Right cardiac atrium (tissue), 5 donors: ENCODE measurements at places on chromosomes 7 and 10. TPM values are rescaled to one million over a fixed set of nuclear protein-coding genes. Genes with fewer than 3 reads are reported as not detected.

The GPNMB gene
- polyA plus RNA-seq: 113 TPM

GRCh38 chr7:97064972-97065587 is 40.4 kb upstream of the DLX5 start:
- no peak for DNase-seq

- no peak for DNase-seq
Measured at GRCh38 chr10:44593952-44594351, 209.1 kb upstream of the CXCL12 start.

The PODXL gene
- polyA plus RNA-seq: 29.1 TPM

DNA sequence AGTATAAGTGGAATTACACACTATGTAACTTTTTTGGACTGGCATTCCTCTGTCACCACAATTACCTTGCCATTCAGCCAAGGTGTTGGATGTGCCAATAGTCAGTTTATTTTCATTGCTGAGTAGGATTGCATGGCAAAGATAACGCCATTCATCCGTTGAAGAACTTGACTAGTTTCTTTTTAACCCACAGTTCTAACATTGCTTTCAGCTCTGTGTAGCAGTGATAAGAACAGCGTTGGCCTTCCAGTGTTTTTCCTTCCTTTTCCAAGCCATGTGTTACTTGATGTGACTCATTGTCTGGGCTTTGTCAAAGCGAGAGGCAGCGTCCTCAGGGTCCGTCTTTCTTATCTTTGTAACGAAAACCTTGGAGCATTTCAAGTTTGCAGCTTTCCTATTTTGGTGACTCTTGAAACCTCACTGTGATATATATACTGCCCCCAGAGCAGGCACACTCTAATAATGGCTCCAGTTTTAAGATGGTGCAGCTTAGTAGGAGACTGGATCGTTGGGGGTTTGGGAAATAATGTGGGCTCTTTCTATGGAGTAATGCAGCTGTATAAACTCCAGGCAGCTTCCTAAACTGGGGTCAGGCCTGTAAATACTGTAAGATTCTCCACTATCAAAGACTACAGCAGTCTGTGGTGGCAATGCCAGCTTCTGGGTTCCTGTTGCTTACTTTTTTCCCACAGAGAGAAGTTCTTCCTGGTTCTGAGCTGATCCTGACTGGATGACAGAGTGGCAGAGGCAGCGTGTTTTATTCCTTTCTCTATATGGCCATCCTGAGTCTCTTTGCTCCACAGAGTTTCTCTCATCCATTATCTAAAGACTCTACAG is 41.7 kb downstream of the AKR1E2 start:
- DNase-seq: peak; percentile 79

DNA sequence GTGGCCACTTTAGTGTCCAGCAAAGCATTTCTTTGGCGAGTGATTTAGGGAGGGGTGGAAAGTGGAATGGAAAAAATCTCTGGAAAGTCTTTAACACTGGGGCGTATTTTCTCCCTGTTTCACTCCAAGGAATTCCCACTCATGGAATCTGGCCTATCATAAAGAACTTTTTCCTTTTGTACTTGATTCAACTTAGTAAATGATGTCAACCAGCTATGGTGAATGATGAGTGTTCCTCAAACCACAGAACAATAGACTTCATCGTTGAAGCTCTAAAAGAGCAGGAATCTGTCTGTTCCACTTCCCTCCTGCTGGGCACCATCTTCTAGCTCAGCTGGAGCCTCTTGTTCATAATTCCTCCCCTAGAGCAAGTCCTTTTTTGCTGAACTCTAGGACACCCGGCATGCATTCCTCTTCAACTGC is 66.5 kb downstream of the EPDR1 start:
- DNase-seq: no peak

GRCh38 chr7:105705427-105705826 is 124.1 kb upstream of the EFCAB10 start:
- no peak for DNase-seq

The GCC1 gene
- polyA plus RNA-seq: 3.7 TPM

DNA sequence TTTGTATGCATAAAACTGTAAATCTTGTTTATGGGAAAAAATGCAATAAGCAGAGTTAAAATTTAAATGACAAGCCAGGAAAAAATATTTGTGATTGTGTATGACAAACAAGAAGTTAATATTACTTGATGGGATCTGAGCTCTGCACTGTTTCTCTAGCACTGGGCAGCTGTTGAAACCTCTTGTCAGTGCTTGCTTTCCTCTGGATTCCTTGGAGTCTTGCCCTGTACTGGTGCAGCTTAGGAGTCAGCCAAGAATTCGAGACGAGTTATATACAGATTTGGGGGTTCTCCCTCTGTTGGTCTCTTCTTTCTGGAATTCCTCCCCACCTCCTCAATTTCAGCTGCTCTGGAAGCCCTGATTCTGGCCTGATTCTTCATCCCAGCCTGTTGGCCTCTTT is 24.3 kb upstream of the OPN4 start:
- DNase-seq: no peak

DNA sequence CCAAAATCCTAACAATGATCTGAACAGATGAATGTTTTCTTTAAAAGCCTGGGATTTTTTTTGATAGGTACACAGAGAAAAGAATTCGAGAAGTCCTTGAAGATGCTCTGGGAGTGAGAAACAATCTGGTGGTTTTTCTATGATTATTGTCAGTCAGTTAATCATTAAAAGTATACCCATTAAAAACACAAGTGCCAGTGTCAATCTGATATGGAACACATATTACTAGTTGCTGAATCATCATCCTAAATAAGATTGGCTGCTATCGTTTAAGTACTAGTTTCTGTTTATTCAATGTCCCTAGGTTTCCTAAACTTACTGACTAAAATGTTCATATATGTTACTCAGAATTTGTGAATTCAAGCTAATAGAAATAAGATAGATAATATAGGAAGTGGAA is 16.1 kb downstream of the COL28A1 start:
- no peak for DNase-seq

GRCh38 chr7:13107291-13107690 is 419.9 kb downstream of the ARL4A start:
- DNase-seq: no peak

DNA sequence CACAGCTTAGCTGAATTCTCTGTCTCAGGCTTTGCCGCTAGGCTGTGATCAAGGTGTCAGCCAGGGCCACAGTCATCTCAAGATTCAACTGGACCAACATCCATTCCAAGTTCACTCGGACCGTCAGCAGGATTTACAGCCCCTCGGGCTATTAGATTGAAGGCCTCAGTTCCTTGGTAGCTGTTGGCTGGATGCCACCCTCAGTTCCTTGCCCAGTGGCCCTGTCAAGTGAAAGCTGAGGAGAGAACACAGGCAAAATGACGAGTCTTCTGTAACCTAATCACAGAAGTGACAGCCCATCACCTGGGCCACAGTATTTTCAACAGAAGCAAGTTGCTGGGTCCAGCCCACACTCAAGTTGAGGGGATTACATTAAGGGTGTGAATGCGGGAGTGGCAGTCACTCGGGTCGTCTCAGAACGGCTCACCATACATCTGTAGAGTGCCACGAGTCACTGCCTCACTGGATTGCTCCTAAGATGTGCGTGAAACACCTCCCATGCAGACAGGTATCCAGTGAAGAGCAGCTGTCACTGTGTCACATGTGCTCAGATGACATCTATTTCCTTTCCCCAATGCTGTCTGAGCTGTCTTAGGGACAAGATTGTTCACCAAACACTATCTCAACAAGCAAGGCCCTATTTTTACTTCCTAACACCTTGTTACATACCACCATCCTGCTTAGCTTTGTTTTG is 78.9 kb upstream of the PRLHR start:
- DNase-seq: no peak

GRCh38 chr7:101536232-101536631 is 92.9 kb downstream of the MYL10 start:
- no peak for DNase-seq

The IFIT1B gene
- polyA plus RNA-seq: not detected

DNA sequence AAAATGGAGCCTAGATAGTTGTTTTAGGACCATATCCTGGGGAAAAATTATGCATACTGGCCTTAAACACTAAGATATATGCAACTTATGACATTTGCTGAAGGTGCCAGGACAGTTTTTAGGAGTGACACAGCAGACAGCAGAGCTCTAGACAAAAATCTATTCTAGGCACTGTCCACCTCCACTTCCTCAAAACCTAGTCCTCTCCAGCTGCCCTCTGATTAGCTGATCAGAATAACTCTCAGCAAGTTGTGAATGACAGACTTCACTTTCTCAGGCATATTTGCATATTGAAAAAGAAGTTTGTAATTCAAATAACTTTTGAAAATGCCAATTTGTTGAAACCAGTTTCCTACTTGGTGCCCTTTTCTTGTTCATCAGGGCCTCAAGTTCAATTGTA is 152.3 kb upstream of the STEAP4 start:
- no peak for DNase-seq

The CEP55 gene
- polyA plus RNA-seq: 0.11 TPM

GRCh38 chr10:55374917-55375316 is 573.9 kb upstream of the PCDH15 start:
- no peak for DNase-seq

The C10orf95 gene
- polyA plus RNA-seq: 0.09 TPM

DNA sequence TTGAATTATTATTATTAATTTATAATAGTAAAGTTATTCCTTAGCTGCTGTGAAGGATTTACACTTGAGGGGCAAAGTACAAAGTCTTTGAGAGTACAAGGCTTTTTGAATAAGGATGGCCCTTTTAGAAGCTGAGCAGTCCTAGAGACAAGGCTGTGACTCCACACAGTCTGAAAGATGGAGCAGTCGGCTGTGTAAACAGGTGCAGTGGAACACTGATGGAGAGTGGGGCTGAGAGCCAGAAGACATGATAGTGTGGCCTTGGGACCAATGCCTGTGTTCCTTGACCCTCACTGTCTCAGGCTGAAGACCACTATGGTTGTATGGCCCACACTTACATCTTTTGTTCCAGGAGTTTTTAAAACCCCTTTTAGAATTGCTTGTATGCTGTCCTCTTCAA is 311.2 kb upstream of the PHF14 start:
- DNase-seq: no peak

GRCh38 chr7:139811066-139811465 is 18.0 kb upstream of the TBXAS1 start:
- DNase-seq: no peak

The TMEM130 gene
- polyA plus RNA-seq: 0.11 TPM

The PPP1R17 gene
- polyA plus RNA-seq: not detected

DNA sequence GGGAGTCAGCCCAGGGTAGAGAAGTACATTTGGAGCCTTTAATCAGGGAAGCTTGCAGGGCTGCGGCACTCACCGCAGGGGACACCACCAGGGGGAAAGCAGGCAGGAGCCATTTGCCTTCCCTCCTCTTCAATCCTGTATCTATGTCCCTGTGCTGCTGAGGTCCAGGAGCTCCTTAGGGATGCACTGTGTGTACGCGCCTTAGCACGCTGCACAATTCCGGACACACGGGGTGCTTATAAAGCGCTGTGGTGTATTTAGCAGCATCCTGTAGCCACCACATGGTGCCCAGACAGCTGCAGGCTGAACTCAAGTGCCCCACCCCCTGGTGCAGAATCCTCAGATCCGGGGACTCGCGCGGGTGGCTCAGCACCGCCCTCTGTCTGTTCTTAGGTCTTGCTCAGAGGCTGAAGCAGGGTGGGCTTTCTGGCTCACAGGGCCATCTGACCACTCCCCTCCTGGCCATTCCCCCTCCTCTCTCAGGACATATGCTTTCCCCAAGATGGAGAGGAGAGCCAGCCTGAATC is 421.4 kb downstream of the SDK1 start:
- peak; percentile 65 for DNase-seq

DNA sequence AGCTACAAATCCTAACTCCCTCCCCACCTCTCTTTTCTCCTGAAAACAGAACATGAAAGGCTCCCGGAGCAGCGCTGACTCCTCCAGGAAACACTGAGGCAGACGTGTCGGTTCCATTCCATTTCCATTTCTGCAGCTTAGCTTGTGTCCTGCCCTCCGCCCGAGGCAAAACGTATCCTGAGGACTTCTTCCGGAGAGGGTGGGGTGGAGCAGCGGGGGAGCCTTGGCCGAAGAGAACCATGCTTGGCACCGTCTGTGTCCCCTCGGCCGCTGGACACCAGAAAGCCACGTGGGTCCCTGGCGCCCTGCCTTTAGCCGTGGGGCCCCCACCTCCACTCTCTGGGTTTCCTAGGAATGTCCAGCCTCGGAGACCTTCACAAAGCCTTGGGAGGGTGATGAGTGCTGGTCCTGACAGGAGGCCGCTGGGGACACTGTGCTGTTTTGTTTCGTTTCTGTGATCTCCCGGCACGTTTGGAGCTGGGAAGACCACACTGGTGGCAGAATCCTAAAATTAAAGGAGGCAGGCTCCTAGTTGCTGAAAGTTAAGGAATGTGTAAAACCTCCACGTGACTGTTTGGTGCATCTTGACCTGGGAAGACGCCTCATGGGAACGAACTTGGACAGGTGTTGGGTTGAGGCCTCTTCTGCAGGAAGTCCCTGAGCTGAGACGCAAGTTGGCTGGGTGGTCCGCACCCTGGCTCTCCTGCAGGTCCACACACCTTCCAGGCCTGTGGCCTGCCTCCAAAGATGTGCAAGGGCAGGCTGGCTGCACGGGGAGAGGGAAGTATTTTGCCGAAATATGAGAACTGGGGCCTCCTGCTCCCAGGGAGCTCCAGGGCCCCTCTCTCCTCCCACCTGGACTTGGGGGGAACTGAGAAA is 30.4 kb downstream of the PFKFB3 start:
- no peak for DNase-seq

GRCh38 chr7:104883248-104883717 is 130.7 kb upstream of the KMT2E start:
- no peak for DNase-seq

GRCh38 chr10:61355211-61355610 is 98.0 kb downstream of the TMEM26 start:
- DNase-seq: no peak

The EIF3B gene
- polyA plus RNA-seq: 40.7 TPM

The TWIST1 gene
- polyA plus RNA-seq: 3.6 TPM

GRCh38 chr10:62106929-62107519 is 161.6 kb downstream of the RTKN2 start:
- no peak for DNase-seq

DNA sequence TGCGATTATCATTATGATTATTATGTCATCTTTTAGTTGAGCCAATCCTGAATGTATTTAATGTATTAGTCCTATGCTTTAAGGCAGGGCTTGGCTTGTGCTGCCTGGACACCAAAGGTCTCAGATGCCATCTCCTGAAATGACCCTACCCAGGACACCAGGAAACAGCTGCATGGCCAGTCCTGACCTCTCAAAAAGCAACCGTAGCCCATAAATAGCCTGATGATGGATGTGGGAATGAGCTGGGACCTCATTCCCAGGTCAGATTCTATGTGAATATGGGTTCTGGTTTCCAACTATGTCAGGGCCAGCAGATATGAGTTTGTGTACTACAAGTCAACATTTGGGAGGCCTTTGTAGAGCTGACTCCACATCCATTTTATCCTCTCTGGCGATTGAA is 438.4 kb downstream of the NRG3 start:
- no peak for DNase-seq

GRCh38 chr7:112101201-112101846 is 104.9 kb downstream of the DOCK4 start:
- DNase-seq: no peak

- no peak for DNase-seq
Measured at GRCh38 chr10:78266741-78267469, 233.2 kb downstream of the RPS24 start.
